ENCODE measurements at places on chromosomes 1 and 21.

- H3K4me3 ChIP-seq, result no peak overlapping the region
- no peaks in the 10 kb centered on the region for H3K36me3 ChIP-seq
- no peaks in the 10 kb centered on the region for H3K27me3 ChIP-seq
- H3K4me1 ChIP-seq, result no peaks in the 10 kb centered on the region
These were observed 328.2 kb upstream of the CHRM3 start for GRCh38 chr1:239058190-239058589.

GRCh38 chr1:1430114-1430982 lies 5.1 kb upstream of the VWA1 start:
- DNase-seq, result no peak
- H3K27me3 ChIP-seq, result peaks cover 24% of the 10 kb centered on the region
- H3K27ac ChIP-seq, result no peak overlapping the region
- H3K4me3 ChIP-seq, result no peak overlapping the region

GRCh38 chr1:36804669-36805314 lies 229.5 kb downstream of the GRIK3 start:
- H3K27me3 ChIP-seq, result no peaks in the 10 kb centered on the region
- H3K4me1 ChIP-seq, result no peaks in the 10 kb centered on the region
- no peak overlapping the region for H3K4me3 ChIP-seq
- DNase-seq, result no peak
- H3K36me3 ChIP-seq, result no peaks in the 10 kb centered on the region

- no peak overlapping the region for H3K27ac ChIP-seq
- no peak for DNase-seq
- H3K4me1 ChIP-seq, result peaks cover 9% of the 10 kb centered on the region
- no peak overlapping the region for H3K4me3 ChIP-seq
- peaks cover 39% of the 10 kb centered on the region for H3K36me3 ChIP-seq
- no peaks in the 10 kb centered on the region for H3K27me3 ChIP-seq
These were observed 46.6 kb downstream of the SLC66A1 start for GRCh38 chr1:19358710-19359109.

GRCh38 chr1:63828322-63829044 lies 54.7 kb downstream of the ROR1 start:
- no peak overlapping the region for H3K4me3 ChIP-seq
- DNase-seq, result no peak
- H3K36me3 ChIP-seq, result no peaks in the 10 kb centered on the region
- H3K27me3 ChIP-seq, result no peaks in the 10 kb centered on the region
- H3K27ac ChIP-seq, result no peak overlapping the region

Measured in effector memory CD4-positive, alpha-beta T cell (primary cell).